ENCODE measurements at places on chromosomes 4 and X.
A peak's percentile ranks its signal among the peaks of the same experiment; 100 is the strongest.

GRCh38 chrX:104324461-104325212 is 69.9 kb upstream of the ESX1 start:
- DNase-seq: no peak

- no peak for DNase-seq
Observed at GRCh38 chr4:58679886-58680285, 1569.7 kb upstream of the IGFBP7 start.

DNA sequence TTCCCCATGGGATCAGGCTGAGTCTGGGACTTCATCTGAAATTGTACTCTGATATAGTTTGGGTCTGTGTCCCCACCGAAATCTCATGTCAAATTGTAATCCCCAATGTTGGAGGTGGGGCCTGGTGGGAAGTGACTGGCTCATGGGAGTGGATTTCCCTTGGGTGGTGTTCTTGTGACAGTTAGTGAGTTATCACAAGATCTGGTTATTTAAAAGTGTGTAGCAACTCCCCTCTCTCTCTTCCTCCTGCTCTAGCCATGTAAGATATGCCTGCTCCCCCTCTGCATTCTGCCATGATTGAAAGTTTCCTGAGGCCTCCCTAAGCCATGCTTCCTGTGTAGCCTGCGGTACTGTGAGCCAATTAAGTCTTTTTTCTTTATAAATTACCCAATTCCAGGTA is 61.0 kb downstream of the RASGEF1B start:
- DNase-seq: no peak

GRCh38 chrX:7068939-7069367 is 78.6 kb upstream of the STS start:
- DNase-seq: no peak

DNA sequence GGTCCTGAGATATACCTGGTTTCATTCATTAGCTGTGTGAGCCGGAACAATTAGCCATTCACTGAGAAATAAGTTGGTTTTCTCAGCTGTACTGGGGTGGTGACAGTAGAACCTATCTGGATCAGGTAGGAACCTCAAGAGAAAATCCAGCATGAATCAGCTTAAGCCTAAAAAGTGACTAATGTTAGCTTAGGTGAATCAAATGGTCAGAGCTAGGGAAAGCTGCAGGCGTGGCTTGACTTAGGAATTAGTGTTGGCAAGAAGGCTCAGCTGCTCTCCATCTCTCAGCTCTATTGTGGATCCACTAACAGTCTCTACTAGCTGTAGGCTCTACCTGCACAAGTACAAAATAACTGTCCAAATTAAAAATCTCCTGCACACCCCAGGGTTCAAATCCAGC is 1025.5 kb downstream of the RAB28 start:
- DNase-seq: no peak

GRCh38 chr4:6200922-6201362 is 593 bp upstream of the JAKMIP1 start:
- no peak for DNase-seq

DNA sequence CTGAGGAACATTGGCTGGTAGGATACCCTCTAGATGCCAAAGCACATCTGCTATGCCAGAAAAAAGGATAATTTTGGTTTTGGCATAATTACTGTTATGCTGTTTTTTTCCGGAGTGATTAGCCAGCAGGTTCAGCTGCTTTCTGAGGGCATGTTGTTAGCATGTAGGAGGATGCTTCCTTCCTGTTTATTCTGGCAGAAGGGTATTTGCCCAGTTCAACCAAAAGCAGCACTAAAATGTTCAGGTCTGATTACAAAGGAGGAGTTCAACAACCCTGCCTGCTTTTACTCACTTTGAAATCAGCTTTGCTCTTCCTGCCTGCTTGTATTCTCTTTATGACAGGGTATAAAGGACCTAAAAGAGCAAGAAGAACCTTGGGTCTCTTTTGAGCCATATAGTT is 21.9 kb downstream of the ERCC6L start:
- DNase-seq: no peak

DNA sequence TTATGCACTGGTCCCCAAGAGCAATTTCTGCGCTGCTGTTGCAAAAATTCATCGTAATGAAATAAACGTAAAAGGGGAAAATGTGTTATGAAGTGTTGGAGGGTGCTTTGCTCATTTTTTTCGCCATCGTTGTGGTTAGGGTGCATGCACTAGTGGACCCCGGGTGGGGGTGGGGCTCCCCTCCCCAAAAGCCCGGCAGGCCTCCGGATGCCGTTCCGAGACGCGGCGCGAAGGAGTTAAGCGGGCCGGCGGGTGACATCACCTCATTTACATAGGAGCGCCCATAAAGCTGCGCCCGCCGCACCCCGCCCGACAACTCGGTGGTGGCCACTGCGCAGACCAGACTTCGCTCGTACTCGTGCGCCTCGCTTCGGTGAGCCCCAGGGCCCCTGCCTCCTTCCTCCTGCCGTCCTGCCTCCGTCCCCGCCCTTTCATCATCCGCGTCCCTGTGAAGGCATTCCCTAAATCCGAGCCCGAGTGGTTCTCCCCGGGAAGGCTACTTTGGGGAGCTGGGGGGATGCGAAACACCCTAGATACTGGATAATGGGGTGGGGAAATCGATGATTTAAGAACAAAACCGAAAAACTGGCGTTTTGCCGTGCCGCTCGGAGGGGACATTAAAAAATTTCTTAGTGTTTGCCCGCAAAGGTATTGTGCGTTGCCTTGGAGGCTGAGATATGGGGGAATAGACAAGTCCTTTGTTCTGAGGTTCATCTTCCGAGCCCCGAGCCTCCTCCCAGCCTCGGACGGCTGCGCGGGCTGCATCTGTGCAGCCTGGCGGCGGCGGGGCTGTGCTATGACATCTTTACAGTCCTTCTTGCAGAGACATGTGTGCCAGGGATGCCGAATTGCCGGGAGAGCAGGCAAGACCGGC is at the start of gene TMSB4X:
TMSB4X (plus strand) TSS at position 315 of the 874 bp plus-strand sequence.
- peak; percentile 74 for DNase-seq

DNA sequence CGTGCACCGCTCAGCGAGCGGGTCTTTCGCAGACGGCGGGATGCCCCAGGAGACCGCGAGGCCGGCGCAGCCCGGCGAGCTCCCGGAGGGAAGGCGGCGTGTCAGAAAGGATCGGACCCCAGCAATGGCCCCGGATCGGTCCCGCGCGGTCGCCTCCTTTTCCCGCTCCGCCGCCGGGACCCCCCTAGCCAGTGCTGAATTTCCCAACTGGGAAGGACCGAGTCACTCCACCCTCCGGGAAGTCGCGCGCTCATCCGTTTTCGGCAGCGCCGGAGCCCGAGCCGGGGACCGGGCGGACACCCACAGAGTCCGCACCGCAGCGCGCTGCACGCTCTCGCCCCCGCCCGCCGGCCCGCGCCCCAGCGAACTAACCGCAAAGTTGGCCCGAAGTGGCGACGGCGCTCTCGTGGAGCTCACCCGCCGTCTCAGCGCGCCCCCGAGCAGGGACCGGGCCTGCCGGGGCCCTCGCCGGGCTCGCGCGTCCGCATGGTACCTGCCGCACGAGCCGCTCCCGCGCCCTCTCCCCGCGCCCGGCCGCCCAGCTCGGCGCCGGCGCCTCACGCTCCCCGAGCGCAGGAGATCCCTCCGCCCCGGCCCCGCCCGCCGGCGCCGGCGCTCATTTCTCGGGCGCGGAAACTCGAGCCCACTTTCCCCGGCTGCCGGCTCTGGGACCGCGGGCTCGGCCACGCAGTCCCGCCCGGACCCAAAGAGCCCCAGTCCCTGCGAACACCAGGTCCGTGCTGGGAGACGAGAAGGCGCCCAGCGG is at the start of gene FAT1:
FAT1 (minus strand) TSS at position 565 of the 766 bp plus-strand sequence. CDS start 14,029 bp downstream, outside the sequence.
- no peak for DNase-seq

DNA sequence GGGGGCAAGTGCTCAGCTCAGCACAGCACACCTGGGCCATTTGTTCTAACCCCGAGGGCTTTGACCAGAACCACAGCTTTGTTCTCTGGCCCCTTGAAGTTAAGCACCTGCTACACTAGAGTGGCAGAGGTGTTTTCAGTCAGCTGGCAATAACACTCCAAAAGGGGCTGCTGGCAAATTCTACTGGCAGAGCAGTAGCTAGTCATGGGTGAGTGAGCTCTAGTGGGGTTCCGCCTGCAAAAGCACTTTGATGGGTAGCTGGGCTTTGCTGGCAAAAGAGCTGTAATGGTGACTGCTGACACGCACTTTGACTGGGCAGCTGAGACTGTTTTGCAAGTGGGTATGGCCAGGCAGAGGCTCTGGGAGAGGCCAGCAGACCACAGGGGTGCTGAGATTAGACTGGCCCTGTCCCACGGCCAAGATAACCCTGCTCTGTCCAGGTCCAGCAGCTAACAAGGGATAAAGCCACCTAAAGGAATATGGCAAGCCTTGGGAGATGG is 65.2 kb upstream of the TENT5D start:
- DNase-seq: no peak

- no peak for DNase-seq
Observed at GRCh38 chr4:152156442-152156841, 379.4 kb downstream of the FBXW7 start.

DNA sequence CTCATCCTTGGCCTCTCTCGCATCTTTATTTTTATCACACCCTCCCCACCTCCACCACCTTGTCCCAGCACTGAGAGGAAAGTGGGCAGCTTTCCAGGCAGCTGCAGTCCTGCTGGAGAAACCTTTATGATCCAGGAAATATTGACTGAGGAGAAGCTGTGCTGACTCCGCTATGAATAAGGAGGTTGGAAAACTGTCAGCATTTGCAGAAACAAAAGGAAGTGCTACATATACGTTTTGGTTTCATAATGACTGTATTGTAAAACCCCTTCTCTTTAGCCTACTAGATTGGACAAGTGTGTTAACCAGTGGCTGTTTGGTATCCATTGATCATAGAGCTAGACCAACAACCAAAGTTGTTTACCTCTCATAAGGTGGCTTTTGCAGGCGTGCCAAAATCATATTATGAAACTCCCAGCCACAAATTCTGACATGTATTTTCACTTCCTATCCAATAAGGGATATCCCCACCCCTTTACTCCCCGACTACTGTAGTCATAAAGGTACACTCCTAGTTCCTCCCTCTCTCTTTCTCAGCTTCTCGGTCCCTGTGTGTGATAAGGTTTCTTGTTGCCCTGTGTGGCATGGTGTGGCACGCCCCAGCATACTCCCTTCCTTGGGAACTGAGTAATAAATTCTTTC is 88.4 kb downstream of the GPR143 start:
- DNase-seq: no peak

- no peak for DNase-seq
Observed at GRCh38 chr4:66688674-66689073, 856.6 kb downstream of the CENPC start.

DNA sequence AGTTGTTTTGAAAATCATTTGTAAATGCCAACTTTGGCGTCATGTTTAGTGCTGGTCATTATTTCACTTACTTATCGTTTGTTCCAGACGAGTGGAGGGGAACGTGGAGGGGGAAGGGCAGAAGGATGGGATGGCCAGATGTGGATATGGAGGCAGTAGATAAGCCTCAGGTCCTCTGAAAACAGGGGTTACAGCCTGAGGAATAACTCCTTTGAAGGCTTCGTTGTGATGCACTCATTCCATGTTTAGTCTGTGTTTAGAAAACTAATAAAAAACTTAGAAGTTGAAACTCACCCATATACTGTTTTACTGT is 1.1 kb downstream of the MOB1B start:
- no peak for DNase-seq

All from activated CD4-positive, alpha-beta T cell treated with anti-CD3 and anti-CD28 coated beads, Interleukin-2, amount 50 U/mL, for 4 hours (primary cell).